ENCODE measurements at places on chromosomes 2 and 18.

DNA sequence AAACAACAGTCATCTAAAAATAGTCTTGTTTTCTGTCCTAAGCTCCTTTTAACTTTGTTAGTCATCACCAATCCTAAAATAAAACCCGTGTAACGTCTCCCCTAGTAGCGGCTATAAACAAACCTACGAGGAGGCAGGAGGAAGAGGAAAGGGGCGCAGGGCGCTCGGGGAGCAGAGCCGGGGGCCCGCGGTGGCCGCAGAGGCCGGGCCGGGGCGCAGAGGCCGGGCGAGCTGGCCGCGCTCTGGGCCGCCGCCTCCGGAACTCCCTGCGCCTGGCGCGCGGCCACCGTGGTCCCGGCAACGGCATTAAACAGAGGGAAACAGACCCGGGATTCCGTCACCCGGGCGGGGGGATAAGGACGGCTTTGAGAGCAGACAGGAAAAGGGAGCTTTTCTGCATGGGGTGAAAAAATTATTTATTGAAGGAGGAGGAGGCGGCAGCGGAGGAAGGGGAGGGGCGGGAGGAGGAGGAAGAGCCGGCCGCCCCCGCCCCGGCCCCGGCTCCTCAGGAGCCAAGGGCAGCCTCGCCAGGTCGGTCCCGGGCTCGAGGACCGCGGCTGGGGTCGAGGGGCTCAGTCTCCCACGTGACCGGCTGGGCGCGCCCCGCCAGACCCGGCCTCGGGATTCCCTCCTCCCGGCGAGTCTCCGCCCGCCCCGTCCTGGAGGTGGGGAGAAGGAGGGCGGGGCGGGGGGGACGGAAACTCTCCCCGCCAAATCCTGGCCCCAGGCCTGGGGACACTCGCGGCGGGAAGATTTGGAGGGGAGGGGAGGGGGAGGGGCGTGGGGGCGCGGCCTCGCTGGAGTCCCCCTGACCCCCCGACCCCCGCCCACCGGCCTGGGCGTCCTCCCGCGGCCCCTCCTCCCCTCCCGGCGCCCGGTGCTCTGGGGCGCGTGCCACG lies 1.8 kb upstream of the NFATC1 start:
- no peak for DNase-seq

DNA sequence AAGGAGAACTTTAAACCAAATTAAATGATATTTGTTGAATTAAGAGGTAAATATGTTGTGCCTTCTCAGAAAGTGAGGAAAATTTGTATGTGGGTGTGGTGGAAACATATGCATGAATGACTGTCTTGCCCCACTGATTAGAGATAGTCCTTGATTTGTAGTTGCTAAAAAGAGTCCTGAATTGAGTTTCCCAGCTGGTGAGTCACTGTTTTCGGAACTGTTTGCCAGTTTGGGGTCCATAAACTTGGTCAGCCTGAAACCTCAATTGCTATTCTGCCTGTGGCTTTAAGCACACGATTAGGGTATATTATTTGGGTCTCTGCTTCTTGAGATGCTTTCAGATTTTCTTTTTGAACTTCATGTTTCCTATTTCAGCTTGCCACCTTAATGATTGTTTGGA lies 53.3 kb downstream of the PIKFYVE start:
- no peak for DNase-seq

DNA sequence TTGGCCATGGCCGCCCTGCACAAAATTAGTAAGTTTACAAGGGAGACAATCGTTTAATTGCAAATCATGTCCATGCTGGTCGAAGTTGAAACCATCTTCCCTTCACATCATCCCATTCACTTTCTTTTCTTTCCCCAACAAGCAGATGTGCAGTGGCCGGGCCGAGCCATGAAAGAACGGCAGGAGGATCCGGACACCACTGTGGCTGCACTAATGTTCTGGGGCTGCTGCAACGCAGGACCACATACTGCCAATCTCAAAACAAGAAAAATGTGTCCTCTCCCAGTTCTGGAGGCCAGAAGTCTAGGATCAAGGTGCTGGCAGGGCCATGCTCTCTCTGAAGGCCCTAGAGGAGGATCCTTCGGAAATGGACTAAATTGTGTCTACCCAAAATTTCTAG lies 227.4 kb upstream of the MYT1L start:
- DNase-seq: no peak

DNA sequence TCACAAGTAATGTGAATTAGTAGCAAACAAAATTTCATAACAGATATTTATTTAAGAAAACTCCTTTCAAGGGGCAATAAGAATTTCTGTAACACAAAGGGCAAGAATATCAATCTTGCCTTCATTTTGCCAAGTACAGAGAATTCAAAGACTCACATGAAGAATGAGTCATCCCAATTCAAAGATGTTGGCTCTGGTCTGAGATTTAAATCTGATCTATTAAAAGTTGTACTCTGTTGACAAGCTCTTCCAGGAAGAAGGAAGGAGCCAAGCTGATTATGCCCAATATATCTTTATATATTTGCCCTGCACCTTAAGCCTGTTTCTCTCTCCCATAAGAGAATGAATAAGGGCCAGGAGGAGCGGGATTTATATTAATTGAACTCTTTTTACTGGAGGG lies 55.9 kb upstream of the RPE start:
- DNase-seq: no peak

- no peak for DNase-seq
Observed at GRCh38 chr2:175066411-175066810, 61.2 kb upstream of the CHN1 start.

- DNase-seq: no peak
Observed at GRCh38 chr2:191195021-191195420, 44.2 kb upstream of the STAT4 start.

DNA sequence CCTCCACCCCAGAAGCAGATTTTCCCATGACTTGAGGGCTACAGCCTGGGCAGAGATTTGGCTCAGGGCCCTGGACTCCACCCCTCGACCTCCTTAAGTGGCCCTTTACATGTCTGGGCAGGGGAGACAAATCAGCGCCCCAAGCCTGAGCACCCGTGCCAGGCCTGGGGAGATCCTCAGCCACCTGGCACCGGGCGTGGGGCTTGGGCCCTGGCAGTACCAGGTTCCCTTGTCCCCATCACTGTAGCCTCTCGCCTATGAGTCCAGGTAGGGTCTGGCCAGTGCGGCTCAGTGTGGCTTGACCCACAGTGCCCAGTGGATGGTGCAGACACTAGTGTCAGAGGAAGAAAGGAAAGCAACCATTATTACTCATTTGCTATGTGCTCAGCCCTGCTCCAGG lies 22.0 kb upstream of the DNMT3A start:
- DNase-seq: no peak
